Body of pancreas (tissue), 4 donors: ENCODE measurements at places on chromosomes 4 and X. TPM values are rescaled to one million over a fixed set of nuclear protein-coding genes. Genes with fewer than 3 reads are reported as not detected.

Gene RASGEF1B
- total RNA-seq: 8.6 TPM

- no peak for DNase-seq
Observed at GRCh38 chr4:111209706-111210105, 586.8 kb upstream of the PITX2 start.

GRCh38 chr4:2266181-2266580 is 4.3 kb upstream of the MXD4 start:
- no peak for DNase-seq

Gene CXCL3
- not detected for total RNA-seq

DNA sequence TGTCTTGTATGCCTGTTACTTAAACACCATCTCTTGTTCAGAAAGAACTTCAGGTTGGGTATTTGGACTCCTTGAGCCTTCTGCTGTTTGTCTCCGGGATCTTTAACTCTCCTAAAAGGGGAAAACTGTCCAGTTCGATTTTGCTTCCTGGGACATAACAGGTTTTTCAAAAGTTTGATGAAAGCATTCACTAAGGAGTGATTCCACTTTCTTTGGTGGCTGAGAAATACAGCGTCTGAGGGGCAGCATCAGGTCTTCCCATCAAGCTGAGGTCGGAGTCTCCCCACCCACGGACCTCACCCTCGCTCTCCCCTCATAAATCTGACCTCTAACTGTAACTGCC is 1.4 kb downstream of the AFAP1 start:
- no peak for DNase-seq

DNA sequence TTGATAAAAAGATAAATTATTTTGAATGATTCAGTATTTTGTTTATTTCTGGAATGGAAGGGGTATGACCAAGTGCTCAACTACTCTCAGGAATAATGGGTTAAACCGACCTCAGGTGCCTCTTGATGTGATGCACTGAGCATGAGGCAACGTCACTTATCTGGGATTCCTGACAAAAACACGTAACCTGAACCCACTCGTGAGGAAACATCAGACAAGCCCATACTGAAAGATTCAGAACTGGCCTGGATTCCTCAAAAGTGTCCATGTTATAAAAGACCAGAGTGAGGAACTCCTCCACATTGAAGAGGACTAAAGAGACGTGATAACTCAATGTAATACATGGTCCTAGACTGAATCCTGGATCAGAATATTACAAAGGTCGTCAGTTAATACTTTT is 144.0 kb downstream of the FNIP2 start:
- DNase-seq: no peak

DNA sequence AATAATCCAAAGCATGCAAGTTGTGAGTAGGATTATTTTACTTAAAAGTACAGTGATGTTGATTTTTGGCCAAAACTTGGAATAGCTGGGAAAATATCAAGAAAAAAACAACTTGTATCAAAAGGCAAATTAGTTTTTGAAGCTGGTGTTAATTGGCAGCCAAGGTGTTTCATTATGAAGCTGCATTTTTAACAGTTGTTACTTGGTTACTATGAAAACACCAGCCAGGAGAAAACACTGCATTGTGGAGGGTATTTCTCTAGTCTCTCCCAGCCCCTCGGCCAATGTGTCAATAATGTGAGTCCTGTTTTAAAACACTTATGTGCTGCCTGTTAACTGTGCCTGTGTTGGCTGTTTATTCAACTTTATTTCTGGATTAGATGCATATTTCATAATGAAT is 733.4 kb downstream of the ADGRL3 start:
- DNase-seq: no peak

Gene TMEM154
- under 0.01 TPM for total RNA-seq

DNA sequence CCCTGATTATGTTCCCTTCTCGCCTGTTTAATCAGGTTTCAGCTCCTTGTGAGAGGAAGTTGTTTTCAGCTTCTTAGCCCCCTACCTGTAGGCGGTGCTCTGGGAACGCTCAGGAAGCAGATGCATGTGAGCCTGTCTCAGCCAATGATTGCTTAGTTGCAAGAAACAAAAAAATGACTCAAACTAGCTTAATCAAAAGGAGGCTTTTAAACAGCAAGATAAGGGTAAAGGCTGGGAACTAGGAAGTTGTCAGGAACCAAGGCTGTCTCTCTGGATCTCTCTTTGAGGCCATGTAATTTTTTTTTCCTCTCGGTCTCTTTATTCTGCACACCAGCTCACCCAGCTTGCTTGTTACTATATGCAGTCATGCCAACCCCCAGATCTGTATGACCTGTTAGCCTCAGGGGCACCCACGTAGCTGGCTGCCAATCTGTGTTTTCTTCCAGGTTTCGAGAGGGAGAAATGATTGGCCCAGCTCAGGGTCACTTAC is 109.1 kb downstream of the PTTG2 start:
- DNase-seq: peak; percentile 84

Gene TFE3
- total RNA-seq: 71.9 TPM

DNA sequence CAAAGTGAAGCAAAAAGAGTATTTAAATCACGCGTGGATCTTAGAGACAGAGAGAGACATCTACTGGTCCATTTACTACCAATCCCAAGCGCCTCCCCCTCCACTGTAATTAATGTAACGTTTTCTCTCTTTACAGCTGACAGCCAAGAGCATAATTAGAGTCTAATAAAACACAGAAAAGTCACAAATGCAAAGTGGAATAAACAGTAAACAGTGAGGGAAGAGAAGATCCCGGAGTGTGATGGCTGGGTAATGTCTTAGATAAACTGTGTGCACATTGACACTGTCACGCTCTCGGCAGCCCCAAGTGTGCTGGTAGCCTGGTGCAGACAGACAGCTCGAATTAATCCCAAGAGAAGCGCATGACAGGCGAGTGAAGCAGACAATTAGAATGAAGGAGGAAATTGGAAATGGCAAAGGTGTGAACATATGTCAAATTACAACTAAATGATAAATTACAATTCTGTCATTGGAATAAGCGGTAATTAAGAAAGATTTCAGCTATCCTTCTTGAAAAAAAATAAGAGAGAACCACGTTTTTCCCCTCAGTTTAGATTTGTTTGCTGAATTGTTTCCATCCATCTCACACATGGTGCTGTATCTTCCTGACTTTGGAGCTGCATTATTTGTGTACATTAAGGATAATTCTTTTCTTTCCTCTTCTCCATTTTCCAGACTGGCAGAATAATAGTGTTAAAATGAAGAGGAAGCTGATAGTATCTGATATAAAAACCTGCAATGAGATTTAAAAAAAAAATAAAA is 100.1 kb downstream of the CXXC4 start:
- no peak for DNase-seq

DNA sequence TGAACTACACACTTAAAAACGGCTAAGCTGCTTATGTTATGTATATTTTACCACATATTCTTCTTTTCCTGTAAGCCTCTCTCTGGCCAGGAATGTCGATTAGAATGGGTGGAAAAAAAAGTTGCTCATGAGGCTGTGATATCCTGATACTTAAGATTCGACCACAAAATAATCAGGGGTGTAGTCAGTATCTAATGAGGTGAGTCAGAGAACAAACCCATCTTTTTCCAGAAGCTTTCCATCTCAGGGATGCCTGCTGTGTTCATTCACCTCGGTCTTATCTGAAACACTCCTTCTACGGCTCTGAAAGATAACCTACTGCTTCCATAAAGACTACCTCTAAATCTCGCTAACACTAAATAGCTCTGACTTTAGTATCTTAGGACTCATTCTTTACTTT is 142.7 kb upstream of the MAP3K15 start:
- DNase-seq: no peak

DNA sequence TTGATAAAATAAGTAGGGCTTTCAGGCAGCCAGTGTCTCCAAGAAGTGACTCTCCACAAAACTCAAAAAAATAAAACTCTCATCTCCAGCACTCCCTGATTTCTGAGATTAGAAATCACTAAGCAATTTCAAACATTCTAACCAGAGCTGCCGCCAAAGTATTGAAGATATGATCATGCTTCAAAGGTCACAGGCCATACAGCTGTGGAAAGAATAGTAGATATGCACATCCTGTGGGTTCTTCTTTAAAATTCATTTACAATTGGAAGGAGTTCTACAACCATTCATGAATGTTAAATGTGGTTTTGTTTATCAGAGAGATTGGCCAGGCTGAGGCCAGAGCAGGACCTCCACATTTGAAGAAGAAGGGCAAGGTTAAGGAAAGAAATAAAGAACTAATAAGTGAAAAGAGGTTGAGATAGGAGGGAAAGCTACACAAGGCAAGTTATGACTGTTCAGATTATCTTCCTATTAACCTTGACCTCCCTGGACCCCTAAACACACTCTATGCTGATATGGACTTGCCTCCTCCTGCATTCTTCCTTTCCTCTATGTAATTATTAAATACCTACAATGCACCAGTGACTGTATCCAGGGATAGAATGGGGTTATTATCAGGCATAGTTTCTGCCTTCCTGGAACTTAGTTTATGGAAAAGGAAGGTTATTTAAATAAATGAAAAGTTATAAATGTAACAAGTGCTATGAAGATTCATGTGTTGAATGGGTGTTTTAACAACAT is 56.4 kb downstream of the USP38 start:
- DNase-seq: no peak

- DNase-seq: no peak
Observed at GRCh38 chr4:81030981-81031791, 678 bp downstream of the BMP3 start.

GRCh38 chr4:89757154-89757719 is 79.7 kb downstream of the SNCA start:
- no peak for DNase-seq

- DNase-seq: no peak
Observed at GRCh38 chrX:119501511-119502148, 33.4 kb downstream of the SLC25A5 start.

DNA sequence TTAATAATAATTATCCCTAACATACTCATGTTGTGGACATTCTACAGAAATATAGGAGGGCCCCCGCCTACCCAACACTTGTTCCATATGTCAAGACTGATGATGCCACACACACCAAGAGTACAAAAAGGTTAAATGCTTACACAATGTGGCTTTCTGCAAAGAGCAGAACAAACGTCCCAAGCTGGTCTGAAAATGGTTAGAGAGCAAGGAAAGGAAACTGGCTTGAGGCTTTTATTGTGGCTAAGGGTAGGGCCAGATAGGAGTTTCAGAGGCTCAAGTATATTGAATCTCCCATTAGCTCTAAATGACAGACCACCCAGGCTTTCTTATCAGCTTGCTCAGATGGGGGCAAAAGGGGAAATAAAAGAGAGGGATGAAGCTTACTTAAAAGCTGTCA is 134.1 kb upstream of the C1QTNF7 start:
- no peak for DNase-seq

DNA sequence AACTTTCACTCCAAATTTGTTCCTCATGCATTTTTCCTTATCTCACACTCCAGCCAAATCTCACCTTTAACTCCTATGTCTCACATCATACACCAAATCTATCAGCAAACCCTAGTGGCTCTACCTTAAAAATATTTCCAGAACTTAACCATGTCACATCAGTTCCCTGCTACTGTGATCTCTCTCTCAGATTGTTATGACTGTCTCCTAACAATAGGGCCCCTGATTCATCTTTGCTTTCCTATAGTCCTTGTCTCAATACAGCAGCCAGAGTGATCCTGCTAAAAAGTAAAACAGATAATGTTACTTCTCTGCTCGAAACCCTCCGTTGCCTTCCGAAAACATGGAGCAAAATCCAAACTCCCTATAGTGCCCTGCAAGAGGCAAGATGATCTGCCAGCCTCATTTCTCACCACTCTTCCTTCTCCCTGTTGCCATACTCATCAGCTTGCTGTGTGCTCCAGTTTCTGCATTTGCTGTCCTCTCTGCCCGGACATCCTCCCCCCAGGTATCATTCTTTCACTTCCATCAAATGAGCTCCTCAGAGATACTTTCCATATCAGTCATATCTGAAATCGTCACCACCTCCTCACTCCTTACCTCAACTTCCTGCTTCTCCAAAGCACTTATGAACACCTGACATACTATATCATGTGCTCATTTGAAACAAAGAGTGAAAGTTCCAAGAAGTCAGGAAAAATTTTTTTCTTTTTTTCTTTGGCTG is 293.4 kb upstream of the NR3C2 start:
- DNase-seq: no peak

DNA sequence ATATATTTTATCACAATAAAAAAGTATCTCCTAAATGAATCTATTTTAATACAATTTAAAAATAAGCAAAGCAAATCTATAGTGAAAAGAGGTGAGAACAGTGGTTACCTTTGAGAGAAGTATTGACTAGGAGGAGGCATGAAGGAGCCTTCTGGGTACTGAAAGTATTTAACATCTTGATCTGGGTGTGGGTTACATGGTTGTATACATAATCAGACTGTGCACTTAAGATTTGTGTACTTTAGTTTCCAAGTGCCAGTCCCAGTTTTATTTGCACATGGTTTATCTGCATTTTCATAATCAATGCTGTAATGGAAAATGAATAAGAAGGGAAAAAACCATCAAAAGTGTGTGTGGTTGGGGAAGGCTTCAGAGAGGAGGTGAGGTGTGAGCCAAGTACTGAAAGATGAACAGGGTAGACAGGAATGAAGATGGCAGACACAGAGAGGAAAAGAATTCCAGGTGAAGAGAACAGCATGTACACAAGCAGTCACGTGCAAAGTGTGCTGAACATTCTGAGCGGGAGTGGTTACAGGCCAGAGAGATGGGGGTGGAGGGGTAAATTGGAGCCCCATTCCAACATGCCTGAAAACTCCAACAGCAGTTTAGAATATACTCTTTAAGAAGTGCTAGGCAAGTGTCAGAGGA is 14.6 kb downstream of the MAP7D2 start:
- DNase-seq: no peak

- DNase-seq: no peak
Observed at GRCh38 chr4:144556636-144557035, 89.3 kb upstream of the HHIP start.

GRCh38 chr4:95651891-95652290 is 103.1 kb upstream of the UNC5C start:
- no peak for DNase-seq

DNA sequence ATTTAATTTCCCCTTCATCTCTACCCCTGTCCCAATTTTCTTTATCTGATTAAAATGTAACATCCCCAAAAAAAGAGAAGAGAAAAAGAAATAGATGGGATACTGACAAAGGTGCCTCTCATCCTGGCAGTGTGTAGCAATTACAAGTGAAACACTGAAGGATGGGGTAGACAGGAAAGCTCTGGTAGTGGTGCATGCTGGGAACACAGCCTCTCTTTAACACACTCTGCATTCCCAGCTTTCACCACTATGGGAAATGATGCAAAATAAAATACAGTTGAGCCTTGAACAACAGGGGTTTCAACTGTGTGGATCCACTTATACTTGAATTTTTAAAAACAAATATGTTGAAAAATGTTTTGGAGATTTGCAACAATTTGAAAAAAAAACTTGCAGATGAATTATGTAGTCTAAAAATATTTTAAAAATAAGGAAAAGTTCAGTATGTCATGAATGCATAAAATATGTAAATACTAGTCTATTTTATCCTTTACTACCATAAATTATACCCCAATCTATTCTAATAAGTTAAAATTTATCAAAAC is 239.2 kb upstream of the DDX53 start:
- DNase-seq: no peak

- DNase-seq: no peak
Observed at GRCh38 chr4:14877246-14878225, 124.7 kb upstream of the CPEB2 start.
